GM03348 (cell line): ENCODE measurements at places on chromosomes 5 and 9.

DNA sequence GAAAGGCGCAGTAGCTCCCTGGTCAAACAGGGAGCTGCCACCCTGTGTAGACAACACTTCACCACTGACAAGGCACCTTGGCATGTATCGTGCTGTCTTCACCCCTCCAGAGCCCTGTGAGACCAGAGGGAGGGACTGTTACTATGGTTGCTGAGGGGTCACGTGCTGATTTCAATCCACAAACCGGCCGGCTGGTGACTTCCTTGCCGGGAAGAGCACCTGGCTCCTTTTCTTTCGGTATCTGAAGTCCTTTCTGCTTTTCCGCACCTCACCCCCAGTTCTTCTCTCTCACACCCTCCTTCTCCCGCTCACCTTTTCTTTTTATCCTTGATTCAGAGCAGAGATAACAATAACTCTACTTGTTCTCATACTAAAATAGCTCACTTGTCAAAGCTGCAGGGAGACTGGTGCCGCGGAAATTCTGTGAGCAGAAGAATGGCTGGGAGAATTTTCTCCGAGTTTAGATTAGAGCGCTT, 327.2 kb downstream of the ZSWIM6 start:
- DNase-seq: no peak

- DNase-seq: no peak
Observed at GRCh38 chr5:11531811-11532555, 372.3 kb downstream of the CTNND2 start.

GRCh38 chr5:107555425-107556090, 115.2 kb downstream of the EFNA5 start:
- peak; percentile 9 for DNase-seq

DNA sequence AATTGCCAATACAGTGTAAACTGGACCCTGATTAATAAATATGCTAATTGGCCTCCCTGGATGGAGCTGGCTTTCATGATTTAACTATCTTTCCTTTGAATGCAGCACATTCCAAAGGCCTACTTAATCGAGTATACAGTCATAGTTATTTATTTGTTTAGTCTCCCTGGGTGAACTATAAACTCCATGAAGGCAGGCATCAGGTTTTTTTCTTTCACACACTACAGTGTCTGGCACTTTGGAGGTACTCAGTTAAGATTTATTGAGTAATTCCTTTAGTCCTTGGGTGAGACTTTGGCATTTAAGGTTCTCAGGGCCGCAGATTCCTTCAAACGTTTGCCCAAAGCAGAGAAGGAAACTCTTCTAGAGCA, 20.5 kb downstream of the RUSC2 start:
- DNase-seq: no peak

- DNase-seq: no peak
Observed at GRCh38 chr5:141882594-141883183, 4.5 kb upstream of the PCDH1 start.
